ENCODE measurements at places on chromosomes 1 and 21.

GRCh38 chr21:46459024-46459355 is 299 bp downstream of the DIP2A start:
- no peak for DNase-seq

GRCh38 chr1:201506557-201507359 is at the start of gene CSRP1:
CSRP1 (minus strand) TSS chr1:201507123; CDS start chr1:201496303, 10,820 bp downstream.
- peak; percentile 79 for DNase-seq

GRCh38 chr1:50559421-50559820 is 136.2 kb upstream of the DMRTA2 start:
- DNase-seq, result no peak

DNA sequence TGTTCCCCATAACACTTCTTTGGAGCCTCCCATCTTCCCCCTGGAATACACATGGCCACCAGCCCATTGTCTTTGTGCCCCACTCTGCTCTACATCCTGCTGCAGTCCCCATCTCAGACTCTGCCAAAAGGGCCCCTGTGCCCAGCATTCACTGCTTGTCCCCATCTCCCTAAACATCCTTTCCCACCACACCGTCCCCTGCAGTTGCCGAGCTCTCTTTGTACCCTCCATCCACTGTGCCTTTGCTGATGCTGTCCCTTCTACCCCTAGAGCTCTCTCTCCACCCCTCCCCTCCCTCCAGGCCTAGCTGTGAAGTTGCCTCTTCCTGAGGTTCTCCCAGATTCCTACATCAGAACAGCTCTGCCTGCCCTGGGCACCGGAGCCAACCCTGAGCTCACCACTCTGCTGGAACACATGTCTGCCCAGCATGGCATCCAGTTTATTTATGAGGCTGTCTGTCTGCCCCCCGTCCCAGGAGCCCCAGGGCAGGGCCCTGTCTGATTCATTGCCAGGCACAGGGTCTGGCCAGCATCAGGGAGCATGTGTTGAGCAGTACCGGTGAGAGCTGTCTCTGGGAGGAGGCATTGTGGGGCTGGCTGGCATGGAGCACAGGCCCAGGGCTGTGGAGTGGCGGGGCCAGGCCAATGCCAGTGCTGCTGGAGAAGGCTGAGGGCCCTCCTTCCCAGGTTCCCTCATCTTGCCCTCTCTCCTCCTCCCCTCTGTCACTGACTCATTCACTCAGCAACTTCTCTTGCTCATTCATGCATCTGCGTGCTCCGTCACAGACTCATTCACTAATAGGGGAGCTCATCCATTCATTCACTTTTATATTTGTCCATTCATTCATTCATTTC is 28.8 kb downstream of the EDN2 start:
- DNase-seq, result no peak

GRCh38 chr21:36080386-36080785 is 10.6 kb downstream of the CBR1 start:
- DNase-seq, result no peak
